Epithelial cell of alveolus of lung (primary cell): ENCODE measurements at places on chromosomes 6 and 20. TPM values are rescaled to one million over a fixed set of nuclear protein-coding genes. Genes with fewer than 3 reads are reported as not detected.

LPA gene
- total RNA-seq: not detected in 2 replicates

LMBRD1 gene
- total RNA-seq: 16.9 and 44.7 TPM in 2 replicates

CRISP3 gene
- total RNA-seq: not detected in 2 replicates

CAPN11 gene
- not detected in 2 replicates for total RNA-seq

TAGAP gene
- total RNA-seq: 0.13 TPM in 1 of 2 replicates, not detected in the other

ARFGEF3 gene
- total RNA-seq: 0.08 and 0.39 TPM in 2 replicates

WFDC11 gene
- not detected in 2 replicates for total RNA-seq

OPRM1 gene
- total RNA-seq: not detected in 2 replicates

NRSN1 gene
- total RNA-seq: not detected in 2 replicates

SYTL3 gene
- total RNA-seq: 1.3 and 1.4 TPM in 2 replicates

SLC52A3 gene
- not detected in 2 replicates for total RNA-seq

GPR6 gene
- not detected in 2 replicates for total RNA-seq

CD40 gene
- total RNA-seq: 7.3 and 13.1 TPM in 2 replicates

FAXC gene
- 2.2 and 3.8 TPM in 2 replicates for total RNA-seq

SRSF6 gene
- 46.9 and 70.1 TPM in 2 replicates for total RNA-seq

SEL1L2 gene
- not detected in 2 replicates for total RNA-seq

BACH2 gene
- total RNA-seq: 0.78 and 6.8 TPM in 2 replicates

ZNF318 gene
- total RNA-seq: 7.0 and 13.6 TPM in 2 replicates

PNRC1 gene
- total RNA-seq: 60.4 and 184 TPM in 2 replicates

SLC4A11 gene
- total RNA-seq: 0.72 and 0.78 TPM in 2 replicates

CLDN20 gene
- not detected in 2 replicates for total RNA-seq

ETV7 gene
- 0.48 and 1.3 TPM in 2 replicates for total RNA-seq

KIAA1755 gene
- 3.1 and 18.0 TPM in 2 replicates for total RNA-seq

FAM209A gene
- total RNA-seq: not detected in 2 replicates

RCAN2 gene
- total RNA-seq: 5.3 and 5.9 TPM in 2 replicates

SSTR4 gene
- total RNA-seq: not detected in 2 replicates

CALHM6 gene
- 2.0 and 6.2 TPM in 2 replicates for total RNA-seq

RXRB gene
- total RNA-seq: 18.2 and 30.1 TPM in 2 replicates

LHFPL5 gene
- not detected in 2 replicates for total RNA-seq

SIRPD gene
- not detected in 2 replicates for total RNA-seq

FITM2 gene
- total RNA-seq: 3.6 and 6.4 TPM in 2 replicates

SLC35F1 gene
- total RNA-seq: under 0.01 TPM in 1 of 2 replicates, not detected in the other

OR2J3 gene
- total RNA-seq: not detected in 2 replicates

CFAP61 gene
- total RNA-seq: not detected in 2 replicates

ULBP1 gene
- 0.88 and 2.6 TPM in 2 replicates for total RNA-seq

ZBTB12 gene
- 2.0 and 2.1 TPM in 2 replicates for total RNA-seq

PACSIN1 gene
- not detected in 2 replicates for total RNA-seq

VSX1 gene
- total RNA-seq: not detected in 2 replicates

F13A1 gene
- total RNA-seq: 0.32 TPM in 1 of 2 replicates, not detected in the other

ANKRD66 gene
- not detected in 2 replicates for total RNA-seq

KLHDC3 gene
- total RNA-seq: 90.9 and 103 TPM in 2 replicates

OLIG3 gene
- not detected in 2 replicates for total RNA-seq

NRN1 gene
- 0.13 TPM in 1 of 2 replicates, not detected in the other for total RNA-seq

KIF13A gene
- 13.0 and 13.2 TPM in 2 replicates for total RNA-seq

NKAIN4 gene
- total RNA-seq: 3.7 TPM in 1 of 2 replicates, not detected in the other

ZNF322 gene
- 11.9 and 18.4 TPM in 2 replicates for total RNA-seq

SLC22A7 gene
- total RNA-seq: not detected in 2 replicates

FILIP1 gene
- 0.26 and 0.32 TPM in 2 replicates for total RNA-seq

CYP39A1 gene
- 1.9 and 3.4 TPM in 2 replicates for total RNA-seq

PDYN gene
- total RNA-seq: not detected in 2 replicates

DEFB132 gene
- not detected in 2 replicates for total RNA-seq

MRPL14 gene
- total RNA-seq: 43.1 and 69.8 TPM in 2 replicates

ME1 gene
- total RNA-seq: 20.0 and 24.0 TPM in 2 replicates

PMEPA1 gene
- total RNA-seq: 16.0 and 16.4 TPM in 2 replicates

GSS gene
- total RNA-seq: 29.9 and 69.7 TPM in 2 replicates

BAG2 gene
- total RNA-seq: 10.0 and 11.1 TPM in 2 replicates

STMND1 gene
- total RNA-seq: not detected in 2 replicates

KHDC1 gene
- total RNA-seq: 3.5 and 4.2 TPM in 2 replicates
